ENCODE measurements at places on chromosomes 1 and 21. TPM values are rescaled to one million over a fixed set of nuclear protein-coding genes. Genes with fewer than 3 reads are reported as not detected.

Gene LINGO4
- total RNA-seq, result not detected

GRCh38 chr1:154502066-154502743 is at the start of the genes SHE and TDRD10:
TSS of gene SHE (minus strand) at chr1:154502412. CDS start at chr1:154502026, 386 bp downstream.
TSS of gene TDRD10 (plus strand) at chr1:154502219. CDS start at chr1:154506904, 4,685 bp downstream.
- DNase-seq, result no peak

DNA sequence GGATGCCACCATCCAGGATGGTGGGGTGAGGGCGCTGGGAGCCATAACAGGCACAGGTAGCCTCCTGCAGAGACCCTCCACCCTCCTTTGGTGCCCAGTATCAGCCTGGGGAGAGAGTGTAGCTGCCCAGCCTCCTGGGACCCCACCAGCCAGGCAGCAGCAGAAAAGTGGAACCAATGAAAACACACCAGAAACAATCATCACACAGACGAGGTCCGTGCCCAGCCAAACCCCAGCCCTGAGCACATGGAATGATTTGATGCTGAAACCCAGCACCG is 285.1 kb downstream of the PTPRU start:
- DNase-seq, result no peak

- no peak for DNase-seq
Measured at GRCh38 chr1:82401116-82401515, 600.4 kb downstream of the ADGRL2 start.

DNA sequence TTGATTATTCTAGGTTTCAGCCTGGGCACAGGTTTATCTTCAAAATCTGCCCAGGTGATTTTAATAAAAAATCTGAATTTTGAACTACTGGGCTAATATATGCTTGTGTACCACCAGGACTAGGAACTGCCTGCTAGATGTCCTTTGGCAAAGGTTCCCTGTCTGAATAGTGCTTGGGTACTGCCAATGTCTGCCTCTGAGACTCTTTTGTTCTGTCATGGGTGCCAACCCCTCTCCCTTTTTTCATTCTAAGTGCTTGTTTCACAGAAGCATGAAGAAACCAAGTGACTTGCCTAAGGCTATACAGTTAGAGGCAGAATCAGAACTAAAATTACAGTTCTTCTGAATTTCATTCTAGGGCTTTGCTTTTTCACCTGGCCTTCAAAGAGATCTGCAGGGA is 106.3 kb upstream of the CACHD1 start:
- DNase-seq, result no peak

GRCh38 chr1:115160728-115161127 is 71.4 kb upstream of the TSPAN2 start:
- DNase-seq, result no peak

- no peak for DNase-seq
Measured at GRCh38 chr1:209580577-209580976, 2.9 kb upstream of the CAMK1G start.

DNA sequence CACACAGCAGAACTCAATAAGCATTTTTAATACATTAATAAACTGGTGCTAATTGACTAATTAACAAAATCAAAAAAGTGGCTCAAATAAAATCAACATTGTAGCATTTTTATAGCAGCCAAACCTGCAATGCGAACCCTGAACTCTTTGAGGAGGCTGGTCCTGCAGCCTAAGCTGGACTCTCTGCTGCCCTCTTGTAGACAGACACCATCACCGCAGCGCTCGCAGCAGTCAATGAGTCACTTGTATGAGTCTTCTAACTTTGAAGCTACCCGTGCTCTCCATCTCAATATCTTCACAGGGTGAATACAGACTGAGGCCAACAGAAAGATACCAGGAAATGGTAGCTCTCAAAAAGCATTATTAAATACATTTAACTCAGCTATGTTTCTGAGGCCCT is 9.7 kb upstream of the KRTAP7-1 start:
- DNase-seq, result peak; percentile 54

GRCh38 chr1:229043115-229043514 is 227.8 kb upstream of the RAB4A start:
- no peak for DNase-seq

DNA sequence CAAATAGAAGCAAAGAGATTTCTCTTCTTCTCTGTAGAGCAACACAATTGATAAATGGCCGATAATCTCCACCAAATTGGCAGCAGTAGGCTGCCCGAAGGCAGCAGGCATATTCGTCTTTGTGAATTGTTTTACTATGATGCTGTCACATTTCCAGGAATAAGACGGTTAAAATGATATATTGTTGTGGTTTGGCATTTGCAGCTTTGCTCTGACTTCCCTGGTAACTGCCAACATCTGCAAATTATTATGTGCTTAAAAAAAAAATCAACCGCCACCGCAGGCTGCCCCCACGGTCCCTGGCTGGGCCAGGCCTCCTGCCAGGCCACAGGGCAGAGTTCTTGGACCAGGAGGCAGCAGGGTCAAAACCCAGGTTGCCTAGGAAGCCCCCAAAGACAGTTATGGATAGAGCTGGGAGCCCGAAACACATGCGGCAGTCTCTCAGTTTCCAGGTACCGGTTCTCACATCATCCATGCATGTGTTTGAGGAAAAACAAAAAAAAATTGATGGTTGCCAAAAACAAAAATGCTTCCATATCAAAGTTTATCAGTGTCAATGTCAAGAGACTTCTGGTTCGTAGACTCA is 179.3 kb downstream of the ETS2 start:
- DNase-seq, result peak; percentile 26

- DNase-seq, result peak; percentile 99
Measured at GRCh38 chr1:58727364-58727763, 27.5 kb upstream of the MYSM1 start.

GRCh38 chr1:173332026-173332425 is 124.9 kb upstream of the TNFSF4 start:
- peak; percentile 71 for DNase-seq

Gene NCF2
- 4.4 TPM for total RNA-seq

DNA sequence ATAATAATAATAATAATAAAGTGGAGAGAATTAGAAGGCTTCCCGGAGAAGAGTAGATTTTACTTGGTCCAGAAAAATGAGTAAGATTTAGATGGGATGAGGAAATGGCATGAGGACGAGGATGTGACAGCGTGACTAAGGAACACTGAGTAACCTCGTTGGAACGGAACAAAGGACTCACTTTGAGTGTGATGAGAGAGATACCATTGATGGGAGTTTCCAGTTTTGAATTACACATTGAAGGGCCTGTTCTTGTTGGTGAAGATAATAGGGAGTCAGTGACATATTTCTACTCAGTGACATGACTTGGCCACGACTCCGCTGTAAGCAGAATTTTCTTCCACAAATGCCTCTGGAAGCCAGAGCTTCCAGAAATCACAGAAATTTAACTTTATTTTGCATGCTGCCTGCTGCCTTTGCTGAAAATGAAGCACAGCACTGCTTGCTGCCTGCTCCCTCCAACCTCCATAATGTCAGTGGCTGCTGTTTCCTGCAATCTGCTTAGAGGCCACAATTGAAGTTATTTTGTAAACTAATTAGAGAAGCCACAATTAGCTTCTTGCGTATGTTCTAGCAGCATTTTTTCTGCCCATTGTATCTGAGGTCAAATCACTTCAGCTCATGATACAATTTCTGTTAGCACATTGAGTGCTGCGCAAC is 33.7 kb upstream of the FBXO28 start:
- peak; percentile 13 for DNase-seq

- DNase-seq, result no peak
Measured at GRCh38 chr1:3992103-3992556, 92.1 kb upstream of the C1orf174 start.

Gene FAM72C
- total RNA-seq, result 9.1 TPM

Gene TEX35
- not detected for total RNA-seq

Gene TRIM67
- total RNA-seq, result not detected

Gene MEGF6
- total RNA-seq, result 0.92 TPM

Gene KRTAP10-3
- not detected for total RNA-seq

DNA sequence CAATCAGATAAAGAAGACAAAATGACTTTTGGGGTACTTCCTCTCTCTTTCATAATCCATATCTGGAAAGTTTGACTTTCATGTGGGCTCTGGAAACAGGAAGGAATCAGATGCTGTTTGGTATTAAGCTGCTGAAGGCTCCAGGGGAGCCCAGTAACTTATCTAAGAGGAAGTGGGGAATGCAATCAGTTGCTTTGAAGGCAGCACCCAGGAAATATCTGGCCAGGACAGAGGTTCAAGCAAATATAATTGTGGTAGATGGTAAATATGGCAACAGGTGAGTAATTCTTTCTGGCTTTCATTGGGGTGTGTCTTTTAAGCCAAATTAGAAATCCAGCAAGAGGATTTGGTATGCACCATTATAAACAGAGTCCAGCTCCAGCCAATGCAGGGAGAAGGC is 44.4 kb downstream of the COLGALT2 start:
- DNase-seq, result no peak

GRCh38 chr1:67437961-67438360 is 7.8 kb upstream of the SERBP1 start:
- no peak for DNase-seq

DNA sequence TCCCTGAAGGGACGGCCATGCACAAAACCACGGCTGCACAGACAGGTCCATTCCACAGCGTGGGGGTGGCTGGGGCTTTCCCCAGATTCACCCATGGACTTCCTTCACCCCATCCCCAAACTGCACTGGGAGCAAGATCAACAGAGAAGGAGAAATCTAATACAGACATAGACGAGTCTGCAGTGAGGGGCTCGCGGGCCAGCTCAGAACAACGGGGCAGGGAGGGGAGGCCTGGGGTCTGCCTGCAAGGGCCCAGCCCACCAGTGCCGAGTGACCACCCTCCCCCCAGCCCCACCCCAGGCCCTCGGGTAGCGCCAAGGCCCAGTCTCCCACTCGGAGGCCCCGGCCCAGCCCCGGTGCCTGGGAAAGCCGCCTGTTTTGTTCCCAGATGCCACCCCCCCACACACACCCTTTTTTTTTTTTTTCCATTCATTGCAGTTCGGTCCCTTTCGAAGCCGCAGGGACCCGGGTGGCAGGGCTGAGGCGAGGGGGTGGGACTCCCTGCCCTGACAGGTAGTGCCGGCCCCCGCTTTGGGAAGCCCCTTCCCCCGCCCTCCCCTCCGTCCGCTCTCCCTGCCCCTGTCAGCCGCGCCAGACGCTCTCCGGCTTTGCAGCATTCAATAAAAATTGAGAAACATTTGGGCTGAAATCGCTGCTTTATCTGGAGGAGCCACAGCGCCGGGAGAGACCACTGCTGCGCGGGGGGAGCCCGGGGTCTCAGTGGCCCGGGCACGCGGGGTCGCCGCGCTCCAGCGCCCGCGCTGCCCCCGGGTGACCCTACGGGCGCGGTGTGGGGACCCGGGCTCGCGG is 543 bp upstream of the EPHB2 start:
- DNase-seq, result no peak

- DNase-seq, result no peak
Measured at GRCh38 chr1:94623560-94624148, 82.1 kb upstream of the F3 start.

Gene COG2
- 31.4 TPM for total RNA-seq

Gene INAVA
- not detected for total RNA-seq

DNA sequence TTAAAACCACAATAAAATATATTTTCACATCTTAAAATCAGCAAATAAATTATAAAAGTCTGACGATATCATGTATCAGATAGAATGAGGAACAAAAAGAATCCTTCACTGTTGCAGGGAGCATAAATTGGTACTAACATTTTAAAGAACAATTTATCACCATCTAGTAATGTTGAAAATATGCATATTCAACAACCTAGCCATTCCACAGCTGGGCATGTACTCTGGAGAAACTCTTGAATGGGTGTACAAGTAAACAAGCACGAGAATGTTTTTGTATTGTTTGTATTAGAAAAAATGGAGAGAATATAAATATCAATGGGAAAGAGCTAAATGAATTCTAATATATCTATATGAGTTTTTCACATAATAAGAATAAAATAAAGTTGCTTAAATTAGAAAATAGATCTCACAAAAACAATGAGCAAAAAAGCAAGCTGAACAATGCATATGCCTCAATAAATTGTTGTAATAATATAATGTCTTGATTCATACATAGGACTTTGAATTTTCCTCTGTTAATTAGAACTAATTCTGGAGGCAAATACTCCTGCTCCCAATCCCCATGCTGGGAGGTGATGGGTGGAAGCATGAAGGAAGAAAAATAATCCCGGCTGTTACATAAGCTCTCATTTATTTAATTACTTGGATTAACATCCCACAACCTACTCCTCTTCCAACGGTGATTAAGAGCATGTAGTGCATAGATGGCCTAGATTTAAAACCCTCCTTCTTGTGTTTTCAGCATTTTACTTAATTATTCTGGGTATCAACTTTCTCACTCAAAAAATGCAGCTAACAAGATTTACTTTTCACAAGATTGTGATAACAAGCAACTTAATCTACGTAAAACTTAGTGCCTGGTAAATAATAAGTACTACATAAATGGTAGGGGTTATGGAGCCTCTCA is 5.5 kb upstream of the FMO2 start:
- no peak for DNase-seq

GRCh38 chr21:34728479-34728878 is 59.7 kb downstream of the CLIC6 start:
- DNase-seq, result no peak

DNA sequence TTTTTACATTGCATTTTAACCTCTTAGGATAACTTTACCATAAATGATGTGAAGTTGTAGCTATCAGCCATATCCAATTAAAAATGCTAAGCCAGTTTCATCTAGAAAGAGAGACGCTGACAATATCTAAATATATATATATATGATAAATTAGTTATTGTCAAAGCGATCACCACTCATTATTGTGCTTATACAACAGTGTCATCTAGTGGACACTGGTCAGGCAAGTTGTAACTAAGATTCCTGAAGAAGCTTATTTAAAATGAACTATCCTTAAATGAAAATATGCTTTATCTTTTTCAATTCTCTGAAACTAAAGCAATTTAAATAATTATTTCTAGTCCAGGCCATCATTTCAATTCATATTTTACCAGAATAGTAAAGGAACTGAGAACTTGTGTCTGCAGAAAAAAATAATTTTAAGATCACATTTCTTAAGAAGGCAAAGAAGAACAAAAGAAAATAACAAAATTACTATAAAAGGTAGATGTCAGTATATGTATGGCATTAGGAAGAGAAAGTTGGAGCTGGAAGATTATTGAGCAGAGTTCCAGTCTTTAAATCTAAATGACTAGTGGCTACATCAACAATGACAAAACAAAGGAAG is 193.3 kb upstream of the SNX7 start:
- DNase-seq, result peak; percentile 52

Gene SPOCD1
- total RNA-seq, result 16.4 TPM

GRCh38 chr1:237748171-237748960 is 142.4 kb downstream of the ZP4 start:
- DNase-seq, result no peak

Gene CYP4A11
- total RNA-seq, result not detected

GRCh38 chr21:39005502-39005787 is 177.8 kb downstream of the PSMG1 start:
- no peak for DNase-seq

- no peak for DNase-seq
Measured at GRCh38 chr21:43733529-43734071, 14.7 kb downstream of the PDXK start.

Data from HT1080 (cell line).